ENCODE measurements at places on chromosomes 2 and 18.
A peak's percentile ranks its signal among the peaks of the same experiment; 100 is the strongest.

DNA sequence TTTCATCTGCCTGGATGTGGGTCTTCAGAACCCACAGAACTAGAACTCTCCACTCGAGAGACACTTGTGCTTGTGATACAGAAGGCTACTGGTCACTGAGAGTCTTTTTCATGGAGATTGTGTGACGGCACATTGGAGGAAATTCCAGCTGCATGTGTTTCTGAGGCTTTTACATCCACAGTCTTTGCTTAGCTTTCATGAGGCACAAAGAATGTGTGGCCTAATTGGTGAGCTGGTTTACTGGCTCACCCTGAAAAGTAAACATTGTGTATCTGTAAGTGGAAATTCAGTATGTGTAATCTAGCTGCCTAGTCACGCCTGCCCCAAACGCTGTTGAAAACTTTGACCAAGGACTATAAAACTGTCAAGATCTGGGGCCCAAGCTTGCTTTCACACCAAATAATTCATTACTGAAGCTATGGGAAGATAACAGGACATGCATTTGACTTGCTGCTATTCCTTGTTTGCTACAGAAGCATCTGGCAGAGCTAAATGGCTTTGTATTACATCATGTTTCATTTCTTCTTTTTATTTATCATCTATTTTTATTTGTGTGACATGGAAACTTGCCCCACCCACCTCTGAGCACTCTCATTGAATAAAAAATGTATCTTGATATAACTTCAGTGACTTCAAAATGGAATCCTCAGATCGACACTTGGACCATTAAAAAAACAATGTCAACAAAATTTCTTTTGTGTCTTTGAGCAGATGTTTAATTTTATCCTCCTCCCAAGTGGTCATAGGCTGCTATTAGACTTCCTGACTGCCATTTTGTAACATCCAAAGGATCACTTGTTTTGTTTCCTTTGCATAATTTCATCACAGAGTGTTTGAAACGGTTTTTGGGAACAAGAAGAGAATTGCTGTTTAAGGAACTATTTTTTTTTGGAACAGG, 80.2 kb downstream of the EFEMP1 start:
- DNase-seq, result no peak

- no peak for DNase-seq
These were observed 792.2 kb downstream of the EPHA4 start for GRCh38 chr2:220779931-220780330.

GRCh38 chr2:98126061-98126460, 39.1 kb downstream of the VWA3B start:
- no peak for DNase-seq

- no peak for DNase-seq
These were observed 45.3 kb downstream of the FBLN7 start for GRCh38 chr2:112183327-112184025.

DNA sequence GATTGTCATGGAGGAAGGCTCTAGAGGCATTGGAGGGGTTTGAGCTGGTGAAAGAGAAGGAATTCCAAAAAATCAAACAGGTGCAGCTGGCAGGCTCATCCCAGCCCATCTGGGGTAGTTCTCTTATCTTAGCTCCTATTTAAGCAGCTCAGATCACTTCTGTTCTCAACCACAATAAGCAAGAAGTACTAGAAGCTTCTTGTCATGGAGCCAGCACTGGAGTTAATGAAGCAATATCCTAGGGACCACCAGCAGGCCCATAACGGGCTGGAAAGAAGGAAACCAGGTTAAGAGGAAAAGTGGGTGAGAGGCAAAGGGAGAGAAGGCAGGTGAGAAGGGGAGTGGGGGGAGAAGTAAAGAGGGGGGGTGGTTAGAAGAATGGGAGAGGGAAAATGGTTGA, 100.7 kb upstream of the ZFP36L2 start:
- DNase-seq, result no peak

- DNase-seq, result no peak
These were observed at the start of gene IHH for GRCh38 chr2:219060821-219061791. Gene IHH (minus strand): TSS chr2:219060921. CDS start chr2:219060467, 454 bp downstream.

DNA sequence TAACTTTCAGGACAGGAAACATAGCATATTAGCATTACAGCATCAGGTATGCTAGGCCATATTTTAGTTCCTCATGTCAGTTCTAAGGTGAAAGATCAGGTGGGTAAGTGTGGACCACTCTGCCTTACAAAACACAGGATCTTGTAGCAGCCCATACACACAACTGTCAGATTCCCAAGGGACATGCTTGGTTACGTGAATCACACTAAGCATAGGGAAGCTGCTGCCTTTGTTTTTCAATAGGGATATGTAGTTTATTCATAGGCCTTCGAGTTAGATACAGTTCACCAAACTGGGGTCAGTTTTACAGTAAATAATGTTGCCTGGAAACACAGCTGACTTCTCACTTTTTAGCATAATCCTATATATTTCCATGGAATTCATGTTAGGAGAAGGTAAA, 116.1 kb upstream of the OTX1 start:
- no peak for DNase-seq

DNA sequence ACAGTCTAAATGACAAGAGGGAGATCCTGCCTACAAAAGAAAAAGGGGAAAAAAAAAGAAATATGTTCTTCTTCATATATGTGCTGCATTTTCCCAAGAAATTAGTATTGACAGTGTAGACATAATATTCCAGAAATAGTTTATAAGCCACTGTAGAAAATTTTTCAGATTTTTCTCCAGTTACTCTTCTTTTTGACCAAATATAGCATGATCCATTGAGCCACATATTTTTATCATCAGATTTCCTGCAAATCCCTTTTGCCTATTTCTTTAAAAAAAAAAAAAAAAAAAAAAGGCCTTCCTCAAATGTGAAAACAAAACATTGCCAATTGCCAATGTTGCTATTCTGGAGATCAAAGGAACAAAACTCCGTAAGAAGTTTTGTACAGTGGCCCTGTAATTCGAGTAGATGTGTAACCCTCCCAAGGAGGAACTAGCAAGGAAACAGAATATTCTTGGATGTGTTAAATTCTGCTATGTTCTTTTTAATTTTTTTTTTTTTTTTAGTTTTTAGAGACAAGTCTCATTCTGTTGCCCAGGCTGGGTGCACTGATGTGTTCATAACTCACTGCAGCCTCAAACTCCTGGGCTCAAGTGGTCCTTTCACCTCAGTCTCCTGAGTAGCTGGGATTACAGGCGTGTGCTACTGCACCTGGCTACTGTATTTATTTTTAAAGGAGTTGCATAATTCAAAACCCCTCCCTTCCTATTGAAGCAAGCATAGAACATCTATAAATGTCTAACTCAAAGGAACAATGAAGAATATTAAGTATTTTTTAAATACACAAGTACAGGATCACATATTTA, 12.5 kb upstream of the CABYR start:
- no peak for DNase-seq

DNA sequence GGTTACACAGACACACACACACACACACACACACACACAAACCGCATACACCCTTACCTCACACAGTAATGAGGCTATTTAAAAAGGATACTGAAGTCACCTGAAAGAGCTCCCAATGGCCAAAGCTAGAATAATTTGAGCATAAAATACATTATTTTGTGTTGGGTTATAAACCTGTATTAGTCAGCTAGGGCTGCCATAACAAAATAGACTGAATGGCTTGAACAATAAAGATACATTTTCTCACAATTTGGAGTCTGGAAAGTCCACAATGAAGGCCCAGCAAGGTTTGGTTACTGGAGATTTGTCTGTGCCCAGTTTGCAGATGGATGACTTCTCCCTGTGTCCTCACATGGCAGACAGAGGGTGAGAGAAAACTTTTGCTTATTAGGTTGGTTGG, 605.4 kb upstream of the REG3G start:
- DNase-seq, result no peak

GRCh38 chr2:142937347-142937746, 59.9 kb downstream of the KYNU start:
- DNase-seq, result no peak

DNA sequence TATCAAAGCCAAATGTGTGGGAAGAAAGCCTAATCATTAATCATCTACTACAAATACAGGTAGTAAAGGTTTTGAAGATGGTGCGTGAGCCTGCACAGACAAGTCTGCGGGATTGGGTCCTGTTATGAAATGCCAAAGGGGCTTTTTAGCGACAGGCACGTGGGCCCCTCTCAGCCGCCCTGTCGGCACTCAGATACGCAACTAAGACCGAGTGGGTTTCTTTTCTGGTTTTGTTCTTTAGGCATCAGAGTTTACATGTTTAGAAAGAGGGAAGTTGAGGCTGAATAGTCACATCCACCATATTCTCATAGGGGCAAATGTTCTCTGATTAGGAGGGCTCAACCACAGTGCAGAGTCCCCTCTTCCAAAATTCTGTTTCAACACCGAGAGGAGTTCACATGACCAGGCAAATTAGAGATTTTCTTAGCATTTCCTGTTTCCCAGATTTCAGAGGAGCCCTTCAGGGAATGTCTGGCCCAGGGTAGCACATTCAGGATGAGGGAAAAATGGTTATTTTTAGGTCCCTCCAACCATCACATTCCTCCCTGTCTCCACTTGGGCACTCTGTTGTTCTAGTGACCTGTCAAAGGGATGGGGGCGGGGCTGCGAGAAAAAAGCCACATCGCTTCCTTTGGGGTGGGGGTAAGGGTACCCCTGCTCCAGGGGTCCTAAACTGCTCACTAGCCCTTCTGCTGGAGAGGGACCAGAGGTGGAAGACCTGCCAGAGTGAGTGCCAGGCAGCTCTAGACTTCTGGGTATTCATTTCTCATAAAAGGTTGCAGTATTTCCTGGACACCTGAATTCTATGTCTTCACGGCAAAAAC, 159.2 kb downstream of the BCL2 start:
- DNase-seq, result peak; percentile 14

GRCh38 chr2:145036421-145037011, 516.6 kb upstream of the ZEB2 start:
- DNase-seq, result no peak

- DNase-seq, result no peak
These were observed 64.9 kb upstream of the SLC39A10 start for GRCh38 chr2:195592105-195592504.

- no peak for DNase-seq
These were observed 486.4 kb downstream of the DSC3 start for GRCh38 chr18:30556112-30556511.

GRCh38 chr2:158505448-158505934, 48.7 kb downstream of the PKP4 start:
- DNase-seq, result no peak

- DNase-seq, result no peak
These were observed 577 bp upstream of the GLI2 start for GRCh38 chr2:120734930-120735651.

GRCh38 chr2:67633212-67633856, 236.2 kb downstream of the ETAA1 start:
- DNase-seq, result no peak

DNA sequence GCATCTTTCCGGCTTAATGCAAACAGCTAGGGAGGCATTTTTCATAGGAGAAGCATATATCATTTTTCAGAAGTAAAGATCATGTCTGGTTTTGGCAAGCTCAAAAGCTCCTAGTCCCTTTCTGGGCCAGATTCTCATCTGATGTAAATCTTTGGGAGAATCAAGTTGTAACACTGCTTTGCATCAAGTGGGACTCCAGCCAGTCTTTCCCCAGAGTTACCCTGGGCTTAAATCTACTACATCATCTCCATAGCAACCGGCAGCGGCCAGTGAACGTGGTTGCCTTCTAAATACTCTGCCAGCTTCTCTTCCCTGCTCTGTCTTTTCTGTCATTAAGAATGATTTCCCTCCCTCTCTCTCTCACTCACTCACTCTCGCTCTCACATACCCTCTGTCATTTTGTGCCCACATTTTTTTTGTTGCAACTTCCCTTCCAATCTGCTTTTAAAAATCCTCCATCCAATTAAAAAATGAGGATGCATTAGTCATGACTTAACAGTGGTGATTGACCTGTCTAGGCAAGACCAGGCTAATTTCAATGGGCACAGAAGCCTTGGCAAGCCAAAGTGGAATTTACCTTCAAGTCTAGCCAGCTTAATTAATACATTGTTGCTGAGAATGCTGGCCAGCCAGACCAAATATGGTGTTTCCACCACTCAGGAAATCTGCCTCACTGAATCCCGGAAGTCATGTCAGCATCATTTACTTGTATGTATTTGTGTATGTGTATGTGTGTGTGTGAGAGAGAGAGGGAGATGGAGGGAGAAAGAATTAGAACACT, 93.0 kb downstream of the NRP2 start:
- DNase-seq, result no peak

GRCh38 chr2:220446106-220446712, 818.8 kb downstream of the SLC4A3 start:
- no peak for DNase-seq

GRCh38 chr2:210527286-210527685, 29.1 kb upstream of the CPS1 start:
- DNase-seq, result no peak

DNA sequence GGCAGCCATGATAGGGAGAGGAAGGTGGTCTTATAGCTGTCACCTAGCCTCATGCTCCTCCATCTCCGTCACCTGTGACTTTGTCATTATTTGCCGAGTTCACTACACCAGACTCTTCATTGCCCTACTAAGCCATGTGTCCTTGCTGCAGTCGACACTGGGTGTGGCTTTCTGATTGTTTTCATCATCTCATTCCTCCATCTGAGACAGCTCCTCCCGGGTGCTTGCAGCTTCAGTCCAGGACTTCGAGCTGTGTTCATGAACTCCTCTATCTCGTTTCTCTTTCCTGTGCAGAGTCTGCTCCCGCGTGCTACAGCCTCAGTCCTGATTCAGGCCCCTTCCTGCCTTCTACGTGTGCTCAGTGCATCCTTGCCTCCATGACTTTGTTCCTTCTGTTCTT, 295.1 kb upstream of the TNP1 start:
- DNase-seq, result no peak

- no peak for DNase-seq
These were observed 13.4 kb downstream of the NOP58 start for GRCh38 chr2:202278944-202279343.

DNA sequence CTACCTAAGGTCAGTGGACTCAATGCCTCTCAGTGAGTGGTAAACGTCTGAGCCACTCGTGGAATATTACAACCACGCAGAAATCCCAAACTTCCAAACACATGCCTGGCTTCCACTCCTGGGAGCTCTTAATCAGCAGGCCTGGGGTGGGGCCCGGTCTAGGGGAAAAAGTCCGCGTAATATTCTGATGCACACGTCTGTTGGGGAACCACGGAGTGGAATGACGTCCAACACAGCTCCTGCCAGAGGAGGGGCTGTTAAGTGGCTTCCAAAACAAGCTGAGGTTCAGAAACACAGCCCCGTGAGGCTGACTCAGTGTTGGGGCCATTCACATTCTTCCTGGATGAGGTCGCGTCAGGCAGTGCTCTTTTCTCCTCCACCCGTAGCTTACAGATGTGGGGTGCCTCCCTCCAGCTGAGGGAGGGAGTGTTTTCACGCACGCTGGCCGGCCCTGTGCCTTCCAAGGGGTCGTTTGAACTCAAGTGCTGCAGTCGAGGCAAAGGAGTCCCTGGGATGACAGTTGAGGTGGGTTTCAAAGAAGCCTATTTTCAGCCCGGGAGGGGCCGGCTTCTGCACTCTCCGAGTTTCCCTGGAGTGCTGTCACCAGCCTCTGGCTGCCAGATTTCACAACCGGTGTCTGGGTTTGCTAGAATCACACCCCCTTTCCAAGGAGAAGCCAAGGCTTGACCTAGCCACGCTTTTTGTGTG, 73.1 kb downstream of the ACKR3 start:
- no peak for DNase-seq

Measured in CD4-positive, alpha-beta T cell treated with Interleukin-6 at 100 ng/mL for 8 hours (primary cell).